Activated naive CD8-positive, alpha-beta T cell treated with anti-CD3 and anti-CD28 coated beads, Interleukin-2, amount 50 U/mL, for 24 hours (primary cell): ENCODE measurements at places on chromosomes 2 and 18.
A peak's percentile ranks its signal among the peaks of the same experiment; 100 is the strongest.

DNA sequence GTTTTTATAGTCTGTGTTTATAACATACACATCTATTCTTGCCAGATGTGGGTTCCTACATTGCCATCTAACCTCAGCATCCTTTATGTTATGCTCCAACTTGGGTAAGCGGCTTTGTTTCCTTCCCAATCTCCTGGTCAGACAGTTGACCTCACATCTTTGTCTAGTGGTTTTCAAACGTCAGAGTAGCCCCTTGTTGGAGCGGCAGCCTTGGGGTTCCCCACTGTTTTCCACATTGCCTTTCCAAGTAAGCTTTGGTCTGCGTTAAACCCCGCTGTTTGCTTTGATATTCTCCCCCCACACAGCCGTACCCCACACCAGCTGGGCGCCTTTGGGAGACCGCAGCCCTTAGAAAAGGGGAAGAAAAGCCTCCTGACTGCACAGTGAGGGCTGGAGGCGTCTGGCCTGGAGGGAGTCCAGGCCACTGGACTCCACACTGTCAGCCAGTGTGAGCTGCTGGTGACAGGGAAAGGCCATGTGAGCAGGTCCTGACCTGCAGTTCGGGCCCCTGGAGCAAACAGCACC, 83.3 kb downstream of the MALT1 start:
- DNase-seq: no peak

GRCh38 chr18:47632970-47633635, 297.4 kb downstream of the SMAD2 start:
- DNase-seq: no peak

DNA sequence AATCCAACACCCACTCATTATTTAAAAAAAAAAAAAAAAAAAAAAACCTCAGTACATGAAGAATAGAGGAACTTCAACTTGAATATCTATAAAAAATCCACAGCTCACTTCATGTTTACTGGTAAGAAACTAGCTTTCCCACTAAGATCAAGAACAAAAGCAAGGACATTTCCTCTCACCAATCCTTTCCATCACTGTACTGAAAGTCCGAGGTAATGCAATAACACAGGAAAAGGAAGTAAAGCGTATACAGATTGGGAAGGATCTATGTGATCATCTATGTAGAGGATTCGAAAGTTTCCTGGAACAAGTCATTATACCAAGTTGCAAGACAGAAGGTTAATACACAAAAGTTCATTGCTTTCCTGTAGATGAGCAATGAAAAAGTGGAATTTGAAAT, 63.2 kb downstream of the ROCK2 start:
- no peak for DNase-seq

- no peak for DNase-seq
Observed at GRCh38 chr2:47321411-47322031, 81.4 kb upstream of the MSH2 start.

GRCh38 chr2:133674066-133674432, 105.8 kb upstream of the NCKAP5 start:
- DNase-seq: no peak

DNA sequence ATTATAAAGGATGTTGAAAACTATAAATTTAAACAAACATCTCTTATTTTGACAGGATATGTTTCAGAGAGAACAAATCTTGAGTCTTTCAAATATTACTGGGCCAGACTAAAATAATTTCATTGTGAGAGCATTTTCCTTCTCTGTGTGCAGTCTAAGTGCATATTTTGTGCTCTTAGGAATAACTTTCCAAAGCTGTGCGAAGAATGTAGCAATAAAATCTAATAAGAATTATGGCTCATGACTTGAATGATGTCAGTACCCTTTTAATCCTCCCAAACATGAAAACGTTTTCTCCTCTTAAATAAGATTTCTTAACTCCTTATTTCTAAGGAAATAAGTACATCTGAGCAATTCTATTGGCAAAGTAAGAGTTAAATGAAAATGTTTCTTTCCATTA, 76.2 kb upstream of the EFEMP1 start:
- no peak for DNase-seq

GRCh38 chr2:108383146-108383830, 5.5 kb downstream of the SULT1C4 start:
- no peak for DNase-seq

DNA sequence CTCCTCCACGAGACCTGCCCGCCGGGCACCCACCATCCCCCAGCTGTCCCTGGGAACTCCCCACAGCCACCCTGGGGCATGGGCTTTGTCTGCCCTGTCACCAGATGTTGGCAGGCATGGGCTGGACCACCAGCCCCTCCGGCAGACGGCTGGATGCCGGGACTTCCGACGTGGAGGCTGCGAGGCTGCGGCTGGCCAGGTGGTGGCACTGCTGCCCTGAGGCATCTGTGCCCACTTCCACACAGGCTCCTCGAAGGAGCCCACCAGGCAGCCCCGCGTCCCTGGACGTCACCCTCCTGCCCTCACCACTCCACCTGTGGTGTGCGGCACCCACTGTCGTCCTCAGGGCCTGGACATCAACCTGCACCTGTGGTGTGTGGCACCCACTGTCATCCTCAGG, 319.9 kb upstream of the SALL3 start:
- peak; percentile 18 for DNase-seq

DNA sequence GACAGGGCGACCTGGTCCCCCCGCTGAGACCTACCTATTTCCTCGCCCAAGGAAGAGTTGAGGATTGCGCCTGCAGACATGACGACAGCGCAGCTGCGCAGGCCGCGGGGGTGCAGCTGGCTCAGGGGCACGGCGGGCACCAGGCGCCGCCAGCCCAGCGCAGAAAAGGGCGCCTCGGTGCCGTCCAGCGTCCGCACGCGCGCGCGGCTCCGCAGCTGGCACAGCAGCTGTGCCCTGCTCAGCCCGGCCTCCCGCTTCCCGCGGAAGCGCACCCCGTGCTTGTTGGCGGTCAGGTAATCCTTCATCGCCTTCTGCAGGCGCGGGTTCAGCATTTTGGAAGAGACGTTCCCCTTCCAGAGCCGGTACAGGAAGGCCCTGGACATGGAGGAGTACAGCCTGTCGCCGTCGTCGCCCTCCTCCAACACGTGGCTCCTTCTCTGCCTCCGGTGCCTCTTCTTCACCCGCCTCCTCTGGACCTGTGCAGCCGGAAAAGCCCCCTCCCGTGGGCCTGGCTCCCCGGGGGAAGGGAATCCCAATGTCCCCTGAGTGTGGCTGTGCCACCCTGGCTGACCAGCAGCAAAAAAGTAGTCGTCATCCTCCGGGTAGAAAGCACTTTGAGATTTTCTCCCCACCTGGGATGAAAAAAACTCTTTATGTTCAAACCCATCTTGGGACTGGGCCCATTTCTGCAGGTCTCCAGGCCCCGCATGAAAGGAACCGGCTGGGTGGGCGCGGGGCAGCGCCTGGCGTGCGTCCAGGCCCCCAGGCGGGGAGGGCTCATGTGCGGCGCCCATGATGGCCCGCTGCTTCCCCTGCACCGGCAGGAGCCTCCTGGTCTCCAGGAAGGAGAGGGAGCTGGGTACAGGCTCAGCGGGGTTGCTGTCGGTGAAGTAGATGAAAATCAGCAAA, 42.7 kb downstream of the ST6GAL2 start:
- DNase-seq: no peak

DNA sequence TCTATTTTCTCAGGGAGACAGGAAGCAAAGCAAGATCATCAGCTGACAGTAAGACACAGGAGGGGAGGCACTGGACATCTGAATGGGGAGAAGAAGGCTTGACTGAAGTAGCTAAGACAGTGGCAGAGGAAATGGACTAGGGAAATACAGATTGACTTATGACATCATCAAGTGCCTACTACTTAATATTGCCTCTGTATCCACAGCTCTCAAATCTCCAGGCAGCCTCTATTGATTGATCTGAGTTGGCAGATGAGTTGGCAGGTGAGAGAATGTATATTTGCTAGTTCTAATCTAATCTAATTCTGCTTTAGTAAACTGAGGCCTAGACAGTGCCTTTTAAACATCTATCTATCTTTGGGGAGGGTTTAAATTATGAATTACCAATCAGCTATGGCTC, 242.1 kb downstream of the SLC8A1 start:
- DNase-seq: no peak

GRCh38 chr2:23209059-23209458, 175.9 kb upstream of the KLHL29 start:
- no peak for DNase-seq

- no peak for DNase-seq
Observed at GRCh38 chr18:8807488-8807805, 102.1 kb downstream of the MTCL1 start.

DNA sequence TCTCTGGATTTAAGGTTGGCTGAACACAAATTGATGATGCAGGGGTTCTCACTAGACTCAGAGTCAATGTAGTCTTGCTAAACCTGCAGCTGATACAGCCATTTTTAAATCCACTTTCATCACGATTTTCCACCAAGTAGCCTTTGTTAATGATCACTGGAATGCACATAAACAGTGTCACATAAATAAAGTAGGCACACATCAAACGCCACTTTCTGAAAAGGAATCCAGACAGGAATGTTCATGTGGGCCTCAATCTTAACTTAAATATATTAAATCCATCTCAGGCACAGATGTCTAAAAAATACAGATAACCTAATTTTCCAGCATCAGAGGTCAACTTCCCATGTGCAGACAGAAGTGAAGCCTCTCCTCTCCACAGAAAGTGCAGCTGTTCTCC, 58.3 kb downstream of the LAMA1 start:
- no peak for DNase-seq

DNA sequence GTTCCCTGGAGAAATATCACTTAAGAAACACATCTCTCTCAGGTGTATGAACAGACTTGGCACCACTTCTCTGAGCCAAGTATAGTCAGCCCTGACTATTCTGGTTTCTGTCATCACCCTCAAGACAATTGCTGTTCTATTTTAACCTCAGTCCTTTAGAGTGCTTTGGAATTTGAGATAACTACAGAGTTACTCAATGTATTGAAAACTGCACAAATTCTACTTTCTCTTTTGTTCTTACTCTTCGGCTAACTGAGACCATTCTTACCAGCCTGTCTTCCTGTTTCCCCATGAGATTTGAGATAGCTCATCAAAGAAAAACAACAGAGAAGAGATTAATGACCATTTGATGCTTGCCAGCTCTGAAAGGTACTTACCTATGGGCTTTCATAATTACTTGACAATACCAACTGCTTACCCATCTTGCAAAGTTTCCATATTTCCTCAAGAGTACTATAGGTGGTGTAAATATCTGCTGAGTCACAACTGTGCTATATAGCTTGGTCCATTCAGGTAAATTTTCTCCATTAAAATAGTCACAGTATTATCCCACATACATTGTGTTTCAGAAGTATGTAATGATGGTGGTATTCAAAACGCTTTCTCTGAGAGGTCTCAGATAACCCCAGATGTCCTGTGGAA, 467.5 kb upstream of the CHST9 start:
- no peak for DNase-seq

- no peak for DNase-seq
Observed at GRCh38 chr2:156294945-156295580, 37.5 kb downstream of the NR4A2 start.

DNA sequence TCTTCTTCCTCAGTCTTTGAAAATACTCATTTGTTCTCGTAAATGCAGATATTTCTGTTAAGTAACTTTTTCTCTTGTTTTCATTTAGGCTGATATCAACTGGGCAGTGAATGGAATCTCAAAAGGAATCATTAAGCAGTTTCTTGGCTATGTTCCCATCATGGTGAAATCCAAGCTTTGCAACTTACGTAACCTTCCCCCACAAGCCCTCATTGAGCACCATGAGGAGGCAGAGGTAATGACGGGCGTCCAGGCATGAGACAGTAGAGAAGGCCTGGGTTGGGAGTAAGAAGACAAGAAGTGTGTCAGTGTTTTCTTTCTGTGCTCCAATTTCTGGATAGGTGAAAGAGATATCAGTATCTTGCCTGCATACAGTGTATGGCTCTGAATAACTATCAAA, 5.1 kb downstream of the POLR1B start:
- DNase-seq: no peak

DNA sequence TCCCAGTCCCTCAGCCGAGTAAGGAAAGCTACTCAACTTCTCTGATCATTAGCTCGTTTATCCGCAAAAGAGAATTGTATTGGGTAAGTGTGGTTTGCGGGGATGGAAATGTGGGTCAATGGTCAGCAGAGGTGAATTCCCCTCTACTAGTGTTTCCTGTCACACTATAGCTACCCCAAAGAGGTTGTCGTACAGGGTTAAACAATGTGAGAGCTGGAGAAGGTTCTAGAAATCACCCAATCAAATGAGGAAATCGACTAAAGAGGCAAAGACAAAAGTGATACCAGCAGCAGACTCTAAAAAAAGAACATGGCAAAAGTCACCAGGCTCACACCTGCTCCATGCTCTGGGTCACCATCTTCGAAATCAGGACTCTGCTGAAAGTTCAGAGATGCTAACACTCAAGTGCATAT, 144.7 kb upstream of the ITGA4 start:
- DNase-seq: peak; percentile 62

DNA sequence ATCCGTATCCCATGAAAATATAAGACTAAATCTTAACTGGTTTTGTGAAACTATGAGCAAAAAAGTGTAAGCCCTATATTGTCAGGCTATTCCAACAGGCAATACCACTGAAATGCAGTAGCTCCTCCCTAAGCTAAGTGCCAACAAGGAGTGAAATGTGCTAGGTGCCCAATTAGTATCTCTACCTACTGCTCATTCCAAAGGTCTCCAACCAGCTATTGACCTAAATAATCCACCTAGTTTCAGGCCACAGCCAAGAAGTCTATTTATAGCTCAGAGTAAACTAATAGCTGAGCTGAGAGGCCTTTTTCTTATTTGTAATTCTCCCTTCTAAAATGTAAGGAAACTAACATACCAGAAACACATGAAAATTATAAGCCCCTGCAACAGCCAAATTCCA, 482.2 kb downstream of the DCC start:
- no peak for DNase-seq
